Stimulated activated CD4-positive, alpha-beta T cell treated with anti-CD3 and anti-CD28 coated beads, Interleukin-4, amount 100 ng/mL, for 1 hour (primary cell): ENCODE measurements at places on chromosomes 3 and 15.

GRCh38 chr3:142180761-142181362 is 31.5 kb upstream of the TFDP2 start:
- DNase-seq: peak; percentile 4

GRCh38 chr15:73244333-73244732 is 124.4 kb downstream of the HCN4 start:
- no peak for DNase-seq

GRCh38 chr3:13598926-13599886 is 50.3 kb downstream of the FBLN2 start:
- no peak for DNase-seq

- DNase-seq: no peak
These were observed 160.1 kb upstream of the DPH6 start for GRCh38 chr15:35705884-35706585.

DNA sequence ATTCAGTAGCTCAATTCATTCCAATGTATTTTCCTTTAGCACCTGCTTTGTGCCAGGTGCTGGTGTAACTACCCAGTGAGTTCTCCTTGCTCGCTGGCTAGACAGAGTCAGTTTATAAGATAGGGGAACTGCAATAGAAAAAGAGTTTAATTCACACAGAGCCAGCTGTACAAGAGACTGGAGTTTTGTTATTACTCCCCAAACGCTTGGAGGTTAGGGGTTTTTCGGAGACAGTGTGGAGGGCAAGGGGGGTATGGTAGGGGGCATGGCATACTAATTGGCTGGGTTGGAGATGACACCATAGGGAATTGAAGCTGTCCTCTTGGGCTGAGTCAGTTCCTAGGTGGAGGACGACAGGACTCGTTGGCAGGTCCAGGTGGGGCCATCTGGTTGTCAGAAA is 5.4 kb upstream of the CFAP91 start:
- DNase-seq: no peak

DNA sequence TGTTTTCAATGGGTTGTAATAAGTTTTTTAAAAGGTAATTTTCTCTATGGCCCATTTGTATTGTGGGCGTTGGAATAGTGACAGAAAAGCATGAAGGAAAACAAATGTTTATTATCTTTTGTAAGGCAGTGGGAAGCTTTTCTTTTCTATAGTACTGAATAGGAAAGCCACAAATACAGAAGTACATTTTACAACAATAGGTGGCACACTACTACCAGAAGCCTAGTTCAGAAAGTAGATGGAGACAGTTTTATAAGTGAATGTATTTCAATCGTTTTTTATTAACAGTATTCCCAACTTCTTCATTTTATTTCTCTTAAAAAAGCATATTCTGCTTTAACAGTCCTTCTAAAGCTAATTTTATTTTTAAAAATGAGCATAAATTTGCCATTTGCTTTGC is 296.7 kb downstream of the PTPRG start:
- DNase-seq: no peak

- DNase-seq: no peak
These were observed 290.6 kb upstream of the UMPS start for GRCh38 chr3:124439603-124440002.

DNA sequence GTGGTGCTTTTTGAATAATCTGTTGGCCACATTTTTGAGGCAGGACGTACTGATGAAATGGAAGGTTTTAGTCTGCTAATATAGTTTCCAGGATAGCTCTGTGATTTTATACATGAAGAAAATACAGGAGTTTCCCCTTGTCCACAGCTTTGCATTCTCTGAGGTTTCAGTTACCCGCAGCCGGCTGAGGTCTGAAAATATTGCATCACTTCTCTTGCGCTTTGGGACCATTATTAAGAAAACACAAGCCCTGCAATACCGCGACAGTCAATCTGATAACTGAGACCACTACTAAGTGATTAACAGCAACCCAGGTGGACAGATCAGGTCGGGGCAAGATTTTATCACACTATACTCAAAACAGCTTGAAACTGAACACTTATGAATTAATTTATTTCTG is 33.0 kb downstream of the BLM start:
- DNase-seq: no peak

DNA sequence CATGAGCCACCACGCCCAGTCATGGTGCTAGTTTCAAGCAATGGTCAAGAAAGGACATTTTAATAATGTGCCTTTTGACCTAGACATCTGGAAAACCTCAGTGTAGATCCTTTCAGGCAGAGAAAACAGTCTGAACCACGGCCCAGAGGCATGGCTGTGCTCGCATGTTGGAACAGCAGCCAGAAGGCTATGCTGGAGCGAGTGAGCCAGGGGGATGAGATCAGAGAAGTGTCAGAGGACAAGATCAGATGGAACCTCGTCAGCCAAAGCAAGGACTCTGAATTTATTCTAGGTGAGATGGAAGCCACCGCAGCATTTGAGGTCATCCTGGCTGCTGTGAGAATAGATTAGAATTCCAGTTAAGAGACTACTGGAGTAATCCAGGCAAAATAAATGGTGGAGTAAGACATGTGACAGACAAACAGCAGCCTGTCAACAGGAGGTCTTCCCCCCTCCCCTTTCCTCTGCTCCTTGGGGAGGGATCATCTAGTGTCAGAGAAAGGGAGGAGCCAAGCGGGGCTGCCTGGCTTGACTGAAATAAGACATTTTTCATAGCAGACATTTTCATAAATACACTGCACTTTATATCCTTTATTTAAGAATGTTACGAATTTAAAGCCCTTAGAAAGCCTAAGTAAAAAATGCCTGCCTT is 40.4 kb upstream of the ACKR4 start:
- no peak for DNase-seq

GRCh38 chr3:29745232-29745870 is 464.5 kb downstream of the RBMS3 start:
- no peak for DNase-seq

- no peak for DNase-seq
These were observed 9.0 kb downstream of the ZIC4 start for GRCh38 chr3:147397155-147397874.

GRCh38 chr3:81864272-81864671 is 102.8 kb upstream of the GBE1 start:
- no peak for DNase-seq

GRCh38 chr3:195095035-195095703 is 175.8 kb downstream of the XXYLT1 start:
- DNase-seq: no peak

DNA sequence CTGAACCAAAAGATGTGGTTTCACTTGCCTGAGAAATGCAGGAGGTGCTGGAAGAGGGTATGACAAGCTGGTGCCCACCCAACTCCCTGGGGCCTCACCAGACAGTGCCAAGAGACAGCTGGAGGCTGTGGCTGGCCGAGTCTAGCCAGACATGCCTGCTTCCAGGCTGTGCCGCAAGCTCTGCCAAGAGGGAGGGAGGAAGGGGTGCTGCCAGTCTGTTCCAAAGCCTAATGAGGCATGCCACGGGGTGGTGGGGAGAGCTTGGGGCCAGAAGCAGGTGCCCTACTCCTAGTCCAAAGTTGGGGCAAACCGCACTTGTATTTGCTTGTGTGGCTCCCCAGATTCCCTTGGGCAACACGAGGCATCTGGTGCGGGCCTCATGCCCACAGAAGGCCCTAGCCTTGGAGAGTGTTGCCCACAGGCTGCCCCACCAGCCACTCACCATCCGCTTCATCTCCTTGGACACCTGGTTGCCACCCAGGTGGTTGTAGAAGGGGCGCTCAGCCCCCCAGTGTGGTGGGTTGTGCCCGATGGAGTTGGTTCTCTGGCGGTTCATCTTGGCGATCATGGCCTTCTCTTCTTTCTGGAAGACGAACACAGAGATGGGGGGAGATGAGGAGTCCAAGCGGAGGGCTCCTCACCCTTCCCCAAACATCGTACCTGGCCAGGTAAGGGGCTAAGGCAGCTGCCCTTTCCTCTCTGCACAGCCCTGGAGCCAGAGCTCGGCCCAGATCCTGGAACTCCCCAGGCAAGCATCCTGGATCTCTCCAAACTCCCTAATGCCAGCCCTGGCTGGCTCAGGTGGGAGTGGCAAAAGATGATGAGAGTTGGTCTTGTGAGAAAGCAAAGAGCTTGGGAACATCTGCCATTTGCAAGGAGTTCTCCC is 123.4 kb downstream of the SEC22A start:
- DNase-seq: no peak

GRCh38 chr3:86895202-86895601 is 95.7 kb downstream of the VGLL3 start:
- no peak for DNase-seq

- DNase-seq: no peak
These were observed 310.6 kb upstream of the ATP11B start for GRCh38 chr3:182482705-182483104.

- no peak for DNase-seq
These were observed 63.7 kb downstream of the CORO2B start for GRCh38 chr15:68642491-68642845.

DNA sequence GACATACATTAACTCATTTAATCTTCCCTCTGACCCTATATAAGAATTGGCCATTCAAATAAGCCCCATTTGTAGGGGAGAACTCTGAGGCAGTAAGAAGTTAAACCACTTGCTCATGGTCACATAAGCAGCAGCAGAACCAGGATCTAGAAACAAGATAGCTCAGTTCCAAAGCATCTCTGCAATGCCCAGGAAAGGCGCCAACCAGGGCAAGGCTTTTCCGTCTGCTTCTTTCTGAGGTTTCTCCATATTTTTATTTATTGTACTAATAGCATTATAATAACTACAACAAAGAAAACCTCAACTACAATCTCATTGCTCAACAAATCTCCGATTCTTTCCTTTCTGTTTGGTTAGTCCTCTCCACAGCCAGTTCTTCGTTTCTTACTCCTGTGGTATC is 4.3 kb upstream of the UBE2E2 start:
- no peak for DNase-seq

GRCh38 chr15:39797407-39797806 is 14.8 kb upstream of the FSIP1 start:
- DNase-seq: no peak

DNA sequence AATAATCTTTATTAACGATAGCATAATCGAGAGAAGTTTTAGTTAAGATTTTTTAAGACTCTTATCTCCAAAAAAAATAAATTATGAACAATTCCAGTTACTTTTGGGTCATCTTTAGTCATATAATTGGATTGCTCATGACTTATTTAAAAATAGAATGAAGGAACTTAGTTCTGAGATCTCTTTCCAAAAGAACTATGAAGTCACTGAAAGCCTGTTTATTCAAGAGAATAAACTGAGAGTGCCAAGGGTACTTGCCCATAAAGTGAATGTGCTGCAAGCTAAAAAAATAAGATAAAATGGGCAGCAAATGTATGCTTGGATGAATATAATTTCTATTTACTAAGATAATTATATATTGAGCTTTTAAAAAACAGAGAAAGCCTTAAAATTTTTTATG is 176.5 kb upstream of the PLSCR5 start:
- no peak for DNase-seq

- DNase-seq: no peak
These were observed 67.7 kb downstream of the KLHL25 start for GRCh38 chr15:85727068-85727467.

DNA sequence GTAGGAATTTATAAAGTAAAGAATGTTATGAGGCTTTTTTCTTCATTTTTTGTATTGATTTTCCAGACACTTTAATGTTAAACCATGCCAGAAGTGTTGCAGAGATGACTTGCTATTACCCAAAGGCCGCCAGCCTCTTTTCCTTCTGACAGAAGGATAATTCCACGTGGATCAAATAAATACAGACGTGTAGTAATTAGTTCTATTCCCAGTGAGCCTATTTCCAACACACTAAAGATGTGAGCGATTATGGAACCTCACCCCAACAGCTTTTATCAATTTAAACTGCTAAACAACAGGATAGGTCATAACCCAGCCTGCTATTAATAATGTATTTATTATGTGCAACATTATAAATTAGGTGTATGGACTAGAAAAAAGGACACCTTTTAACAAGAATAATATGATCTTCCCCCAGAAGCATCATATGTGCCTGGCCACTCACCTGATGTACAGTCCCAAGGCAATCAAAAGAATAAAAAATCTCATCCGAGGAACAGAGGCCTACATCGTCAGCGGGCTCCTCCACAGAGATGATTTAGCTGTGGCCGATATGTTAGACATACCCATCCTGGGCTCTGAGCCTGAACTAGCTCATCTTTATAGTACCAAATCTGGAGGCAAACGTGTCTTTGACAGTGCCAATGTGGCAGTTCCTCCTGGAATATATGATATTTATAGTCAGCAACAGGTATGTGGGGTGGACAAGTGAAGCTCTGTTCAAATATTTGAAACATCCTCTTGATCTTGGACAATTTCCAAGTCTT is 125.9 kb upstream of the C15orf61 start:
- no peak for DNase-seq

DNA sequence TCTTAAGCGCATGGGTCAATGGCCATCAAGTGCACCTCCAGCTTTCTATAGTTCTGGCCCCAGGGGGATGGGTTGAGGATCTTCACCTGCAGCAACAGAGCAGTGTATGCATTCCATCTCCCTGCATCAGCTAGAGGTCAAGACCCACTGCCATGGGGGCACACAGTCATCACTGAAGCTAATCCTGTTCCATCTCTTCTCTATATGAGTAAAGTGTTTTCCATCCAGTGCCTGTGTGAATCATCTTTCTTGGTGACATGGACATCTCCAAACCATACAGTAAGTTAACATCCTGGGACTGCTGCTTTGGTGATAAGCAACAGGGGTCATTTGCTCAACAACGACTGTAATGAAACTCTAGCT is 4.4 kb upstream of the ENTPD3 start:
- no peak for DNase-seq
